Uterus (tissue), 4 donors: ENCODE measurements at places on chromosomes 5 and 9. TPM values are rescaled to one million over a fixed set of nuclear protein-coding genes. Genes with fewer than 3 reads are reported as not detected.

- DNase-seq = no peak
Measured at GRCh38 chr9:124343533-124344290, 71.5 kb downstream of the PSMB7 start.

- no peak for DNase-seq
Measured at GRCh38 chr5:35308421-35308820, 78.1 kb upstream of the PRLR start.

DNA sequence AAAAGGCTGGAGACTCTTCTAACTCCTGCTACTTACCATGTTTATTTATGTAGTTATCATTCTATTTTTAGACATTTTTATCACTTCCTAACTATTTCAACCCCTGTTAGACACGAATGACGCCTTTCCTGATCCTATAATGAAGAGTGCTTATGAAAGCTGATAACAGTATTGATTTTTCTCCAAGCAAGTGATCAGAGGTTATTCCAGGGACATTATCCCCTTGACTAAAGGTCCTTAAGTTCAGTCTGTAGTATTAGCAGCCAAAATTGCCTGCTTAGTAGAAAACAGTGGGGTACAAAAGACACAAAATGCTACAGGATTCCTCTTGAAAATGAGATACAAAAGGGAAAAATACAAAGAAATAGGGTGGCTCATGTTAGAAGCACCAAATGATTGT, 235.6 kb downstream of the DNAH5 start:
- no peak for DNase-seq

- DNase-seq = no peak
Measured at GRCh38 chr5:166262395-166262794, 2029.0 kb upstream of the WWC1 start.

DNA sequence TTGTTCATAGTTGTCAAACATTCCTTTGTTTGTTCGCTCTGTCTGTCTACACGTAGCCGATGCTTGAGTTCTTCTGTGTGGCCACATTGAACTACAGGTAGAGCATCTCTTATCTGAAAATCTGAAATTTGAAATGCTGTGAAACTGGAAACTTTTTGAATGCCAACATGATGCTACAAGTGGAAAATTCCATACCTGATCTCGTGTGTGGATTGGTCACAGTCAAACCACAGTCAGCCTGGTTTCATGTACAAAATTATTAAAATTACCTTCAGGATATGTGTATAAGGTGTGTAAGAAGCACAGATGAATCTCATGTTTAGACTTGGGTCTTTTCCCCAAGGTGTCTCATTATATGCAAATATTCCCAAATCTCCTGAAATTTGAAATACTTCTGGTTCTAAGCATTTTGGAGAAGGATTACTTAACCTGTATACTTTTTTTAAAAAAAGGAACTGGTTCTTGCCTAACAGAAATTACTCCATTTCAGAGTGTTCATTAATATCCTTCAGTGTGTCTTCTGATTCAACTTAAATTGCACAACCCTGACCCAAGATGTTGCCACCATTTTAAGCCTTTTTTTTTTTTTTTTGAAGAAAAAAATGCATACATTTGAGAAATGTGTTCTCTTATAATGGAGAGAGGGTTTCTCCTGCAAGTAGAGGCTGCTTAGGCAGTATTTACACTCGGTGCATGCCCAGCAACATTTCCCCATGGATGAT, 254.3 kb downstream of the MAST4 start:
- DNase-seq = no peak

GRCh38 chr5:91443023-91443422, 59.9 kb upstream of the ARRDC3 start:
- DNase-seq = no peak

CDH9 gene
- total RNA-seq = not detected

DNA sequence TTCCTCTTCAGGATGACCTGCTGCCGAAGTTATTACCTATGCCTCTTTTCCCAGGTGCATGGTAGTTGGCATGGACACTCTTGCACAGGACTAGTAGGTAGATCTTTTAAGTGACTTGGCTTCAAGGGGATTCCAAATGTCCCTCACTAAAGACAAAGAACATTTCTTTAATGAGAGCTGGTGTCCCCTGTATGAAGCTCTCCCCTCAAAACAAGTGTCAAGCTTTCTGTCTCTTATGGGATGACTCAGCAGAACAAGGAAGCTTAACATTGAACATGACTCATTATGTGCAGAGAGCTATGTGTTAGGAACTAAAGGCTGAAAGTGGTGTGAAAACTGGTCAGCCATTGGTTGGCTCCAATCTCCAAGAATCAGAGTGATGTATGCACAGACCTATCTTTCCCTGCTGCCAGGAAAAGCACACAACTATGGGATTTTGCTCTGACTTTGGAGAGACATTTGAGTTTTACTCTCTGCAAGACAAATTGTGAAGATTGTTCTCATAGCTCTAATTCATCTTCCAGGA, 120.5 kb downstream of the PRDM6 start:
- no peak for DNase-seq

GRCh38 chr9:112348257-112349007, 15.0 kb upstream of the PTBP3 start:
- DNase-seq = peak; percentile 76

- DNase-seq = no peak
Measured at GRCh38 chr5:98776066-98776705, 2.7 kb downstream of the RGMB start.

- no peak for DNase-seq
Measured at GRCh38 chr5:37034955-37035354, 158.4 kb downstream of the NIPBL start.

GRCh38 chr5:26884481-26884880, 153.9 kb downstream of the CDH9 start:
- no peak for DNase-seq

- DNase-seq = no peak
Measured at GRCh38 chr5:61207884-61208283, 45.6 kb upstream of the SMIM15 start.

- no peak for DNase-seq
Measured at GRCh38 chr9:34987160-34987901, 2.2 kb upstream of the DNAJB5 start.

POU5F2 gene
- 1.2 TPM for total RNA-seq

LCN9 gene
- not detected for total RNA-seq

GRCh38 chr5:153373130-153373498, 117.4 kb upstream of the GRIA1 start:
- no peak for DNase-seq

GRCh38 chr5:149237662-149238061, 34.0 kb upstream of the AFAP1L1 start:
- no peak for DNase-seq

- peak; percentile 35 for DNase-seq
Measured at GRCh38 chr9:80797101-80797829, 892.1 kb downstream of the TLE1 start.

DNA sequence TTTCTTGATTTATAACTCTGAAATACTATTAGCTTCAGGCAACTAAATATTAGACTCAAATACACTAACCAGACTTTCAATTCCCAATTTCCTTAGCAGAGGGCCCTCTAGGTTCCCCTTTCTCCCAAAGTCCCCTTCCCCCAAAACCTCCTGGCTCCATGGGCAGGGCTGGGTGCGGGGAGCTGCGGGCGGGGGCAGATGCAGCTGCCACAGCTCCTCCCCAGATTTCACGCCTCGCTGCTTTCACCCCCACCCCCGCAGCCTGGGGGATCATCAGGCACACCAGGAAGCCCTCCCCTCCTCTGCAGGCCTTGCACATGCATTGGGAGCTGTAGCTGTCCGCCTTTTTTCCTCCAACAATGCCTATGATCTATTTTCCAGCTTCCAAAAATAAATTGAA, 82.8 kb upstream of the SPATA31C2 start:
- no peak for DNase-seq

GRCh38 chr9:134487066-134487710, 154.4 kb upstream of the COL5A1 start:
- DNase-seq = no peak

GRCh38 chr9:91843093-91843492, 106.9 kb downstream of the ROR2 start:
- no peak for DNase-seq

CCL27 gene
- not detected for total RNA-seq
